Spinal cord (tissue), 10 donors: ENCODE measurements at places on chromosomes 1 and 21. TPM values are rescaled to one million over a fixed set of nuclear protein-coding genes. Genes with fewer than 3 reads are reported as not detected.

MNDA gene
- 4.4 TPM for total RNA-seq

GUCA2B gene
- not detected for total RNA-seq

SH2D2A gene
- total RNA-seq = not detected

KCNJ9 gene
- 2.3 TPM for total RNA-seq

RGS4 gene
- 148 TPM for total RNA-seq

TNFSF4 gene
- total RNA-seq = 1.6 TPM

IFNLR1 gene
- 0.59 TPM for total RNA-seq

SELL gene
- 15.9 TPM for total RNA-seq

CCDC30 gene
- 19.1 TPM for total RNA-seq

PRAMEF12 gene
- total RNA-seq = not detected

ATP8B2 gene
- 44.2 TPM for total RNA-seq

ZNF644 gene
- total RNA-seq = 91.1 TPM

CAPN8 gene
- 0.17 TPM for total RNA-seq

TNFRSF4 gene
- total RNA-seq = 0.20 TPM
